ENCODE measurements at places on chromosomes 1 and 21.

DNA sequence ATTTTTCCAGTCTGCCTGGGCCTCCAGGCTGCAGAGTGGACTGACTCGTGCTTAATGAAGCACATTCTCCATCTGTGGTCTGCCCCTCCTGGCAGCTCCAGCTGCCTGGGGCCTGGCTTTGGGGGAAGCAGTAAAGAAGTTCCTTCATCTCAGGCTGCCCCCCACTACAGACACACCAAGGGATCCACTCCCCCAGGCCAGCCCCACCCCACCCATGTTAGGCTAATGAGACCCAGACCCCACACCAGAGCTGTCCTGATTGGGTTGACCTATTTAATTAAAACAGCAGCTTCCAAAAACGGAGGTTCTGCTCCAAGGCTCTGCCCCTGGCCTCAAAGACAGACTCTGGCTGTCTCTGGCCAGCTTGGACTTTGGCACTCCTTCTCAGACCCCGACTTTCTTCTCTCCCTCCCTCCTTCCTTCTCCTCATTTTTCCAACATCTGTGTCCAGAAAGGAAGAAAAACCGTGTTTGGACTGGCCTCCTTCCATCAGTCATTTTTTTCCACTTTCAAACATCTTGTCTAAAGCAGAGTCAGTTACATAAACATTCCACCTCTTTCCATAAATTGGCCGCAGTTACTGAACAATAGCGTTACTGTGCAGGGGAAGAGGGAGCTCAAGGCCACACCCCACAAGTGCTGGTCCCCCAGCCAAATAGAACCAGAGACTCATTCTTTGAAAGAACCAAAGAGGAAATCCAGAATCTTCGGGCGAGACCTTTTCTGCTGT, 29.7 kb downstream of the SERTAD4 start:
- peak; percentile 94 for DNase-seq

DNA sequence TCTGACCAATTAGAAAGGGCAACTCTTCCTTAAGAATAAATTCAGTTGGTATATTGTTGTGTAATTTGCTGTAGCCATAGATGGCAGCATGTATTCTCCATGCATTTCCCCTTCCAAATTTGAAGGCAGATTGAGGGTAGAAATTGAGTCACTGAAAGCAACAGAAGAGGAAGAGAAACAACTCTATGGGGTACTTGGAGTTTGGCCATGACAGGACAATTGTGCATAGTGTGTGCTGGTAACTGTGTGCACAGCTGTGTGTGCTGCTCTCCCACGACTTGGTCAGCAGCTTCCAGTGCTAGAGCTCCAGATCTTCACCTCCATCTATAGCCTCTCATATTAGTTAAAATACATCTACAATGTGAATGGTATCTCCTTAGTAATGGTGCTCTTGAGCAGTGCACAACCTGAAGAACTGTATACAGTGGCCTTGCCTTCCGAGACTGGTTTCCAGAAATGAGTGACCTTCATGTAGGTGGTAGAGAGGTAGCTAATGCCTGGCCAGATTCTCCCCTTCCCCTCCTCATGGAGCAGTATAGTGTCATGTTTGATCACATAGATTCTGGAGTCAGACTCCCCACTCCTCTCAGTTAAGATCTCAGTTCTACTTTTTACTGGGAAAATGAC, 882 bp upstream of the FCAMR start:
- no peak for DNase-seq

- no peak for DNase-seq
These were observed 17.9 kb upstream of the PLEKHG5 start for GRCh38 chr1:6509220-6509918.

DNA sequence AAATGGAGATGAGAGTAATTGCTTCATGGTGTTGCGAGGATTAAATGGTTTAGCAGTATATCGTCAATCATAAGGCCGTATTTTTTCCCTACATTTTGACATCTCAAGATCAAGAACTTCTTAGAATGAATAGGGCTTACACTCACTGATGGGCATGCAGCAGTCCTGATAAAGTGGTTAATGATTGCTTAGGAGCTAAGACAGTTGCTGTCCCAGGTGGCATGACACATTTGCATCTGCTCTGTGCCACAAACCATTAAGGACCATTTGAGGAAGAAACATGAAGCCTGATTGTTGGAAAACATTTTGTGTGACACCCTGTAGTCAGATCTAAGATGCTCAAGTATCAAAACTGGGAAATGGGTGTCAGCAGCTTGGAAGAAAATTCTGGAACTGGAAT, 81.0 kb upstream of the SGIP1 start:
- DNase-seq = no peak

DNA sequence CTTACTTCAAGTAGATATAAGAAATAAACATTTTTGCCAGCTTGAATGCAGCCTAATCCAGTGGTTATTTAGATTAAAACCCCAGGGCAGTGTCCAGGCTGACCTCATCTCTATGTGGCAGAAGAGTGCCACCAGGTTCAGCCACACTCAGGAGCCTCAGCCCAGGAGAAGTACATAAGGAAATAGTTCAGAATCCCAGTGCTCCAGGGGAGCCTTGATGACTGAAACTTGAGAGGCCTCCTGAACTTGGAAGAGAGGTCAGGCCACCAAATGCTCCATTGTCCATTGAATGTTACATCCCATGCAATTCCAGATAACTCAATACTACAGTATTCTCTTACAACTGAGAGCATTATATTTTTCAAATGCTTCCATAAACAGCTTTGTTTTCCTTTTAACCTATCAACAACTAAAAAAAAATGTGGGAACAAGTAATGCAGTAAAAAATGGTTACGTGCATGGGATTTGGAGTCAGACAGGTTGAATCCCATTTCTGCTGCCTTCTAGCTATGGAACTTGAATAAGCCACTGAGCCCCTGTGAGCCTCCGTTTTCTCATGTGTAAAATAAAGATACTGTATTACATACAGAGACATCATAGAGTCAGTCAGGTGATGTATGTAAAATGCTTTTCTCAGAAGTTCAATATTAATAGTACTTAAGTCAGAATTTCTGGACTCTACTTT, 248.0 kb downstream of the PLPP3 start:
- DNase-seq = no peak

- DNase-seq = peak; percentile 85
These were observed 7.2 kb upstream of the SEMA4A start for GRCh38 chr1:156146020-156146768.

- no peak for DNase-seq
These were observed 79.8 kb upstream of the COX20 start for GRCh38 chr1:244755673-244756072.

DNA sequence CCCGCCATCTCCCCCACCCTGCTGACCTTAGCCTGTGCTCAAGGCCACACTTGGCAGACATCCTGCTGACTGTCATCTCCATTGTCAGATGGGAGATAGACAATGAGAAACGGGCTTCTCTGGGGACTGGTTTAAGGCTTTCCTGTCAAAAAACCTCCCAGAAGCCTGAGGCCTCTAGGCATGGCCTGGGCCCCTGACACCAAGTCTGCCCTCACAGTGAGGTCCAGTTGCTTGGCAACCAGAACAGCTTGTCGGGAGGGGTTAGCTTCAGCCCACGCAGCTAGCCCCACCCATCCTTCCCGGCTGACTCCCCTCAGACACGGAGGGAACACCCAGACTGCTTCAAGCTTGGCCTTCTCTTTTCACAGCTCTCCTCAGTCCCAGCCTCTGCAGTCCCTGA, 11.0 kb downstream of the PLEKHA6 start:
- peak; percentile 25 for DNase-seq

DNA sequence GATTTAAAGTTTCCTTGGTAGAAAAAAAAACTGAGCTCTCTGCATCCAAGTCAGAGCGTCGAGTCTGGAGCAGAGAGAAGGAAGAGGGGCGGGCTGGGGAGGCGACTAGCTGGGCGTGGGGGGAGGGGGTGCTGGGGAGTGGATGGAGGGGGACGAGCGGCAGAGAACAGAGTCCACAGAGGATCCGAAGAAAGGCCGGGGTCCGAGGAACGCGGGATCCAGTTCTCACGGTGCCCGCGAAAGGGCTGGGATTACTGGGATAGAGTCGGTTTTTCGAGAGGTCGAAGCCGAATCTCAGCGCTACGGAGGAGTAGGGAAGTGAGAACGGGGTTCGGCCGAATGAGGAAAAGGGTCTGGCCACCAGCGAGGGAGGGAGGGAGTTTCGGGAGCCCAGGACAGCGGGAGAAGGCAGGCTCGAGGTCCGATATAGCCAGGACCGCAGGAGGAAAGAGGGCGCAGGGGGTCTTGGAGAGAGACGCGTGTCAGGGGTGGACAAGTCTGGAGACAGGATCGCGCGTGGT, 665 bp downstream of the DAB1 start:
- no peak for DNase-seq

DNA sequence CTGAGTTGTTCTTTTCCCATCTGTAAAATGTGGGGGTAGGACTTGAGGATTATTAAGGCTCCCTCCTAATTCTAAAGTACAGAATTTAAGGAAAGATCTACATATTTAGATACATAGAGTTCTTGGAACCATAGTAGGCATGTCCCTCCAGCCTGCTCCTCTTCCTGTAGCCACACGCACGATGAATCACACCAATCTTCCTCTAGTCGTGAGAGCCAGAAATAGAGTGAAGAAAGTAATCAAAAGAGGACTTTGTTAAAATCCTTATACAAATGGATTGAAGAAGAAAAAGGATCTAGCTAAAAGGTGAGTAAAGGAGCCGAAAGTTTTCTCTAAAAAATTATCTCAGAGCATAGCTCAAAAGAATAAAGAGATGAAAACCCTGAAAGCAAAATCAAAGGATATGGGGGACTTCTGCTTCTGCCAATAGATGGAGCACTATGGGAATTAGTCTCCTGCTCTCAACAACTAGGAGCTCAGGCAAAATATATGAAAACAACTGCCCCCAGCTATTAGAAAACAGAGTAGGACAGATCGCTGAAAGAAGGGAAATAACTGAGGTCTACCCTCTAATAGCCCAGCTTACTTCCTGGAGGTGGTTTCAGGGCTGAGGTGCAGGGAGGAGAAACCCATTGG, 8.5 kb downstream of the C1orf141 start:
- DNase-seq = no peak

DNA sequence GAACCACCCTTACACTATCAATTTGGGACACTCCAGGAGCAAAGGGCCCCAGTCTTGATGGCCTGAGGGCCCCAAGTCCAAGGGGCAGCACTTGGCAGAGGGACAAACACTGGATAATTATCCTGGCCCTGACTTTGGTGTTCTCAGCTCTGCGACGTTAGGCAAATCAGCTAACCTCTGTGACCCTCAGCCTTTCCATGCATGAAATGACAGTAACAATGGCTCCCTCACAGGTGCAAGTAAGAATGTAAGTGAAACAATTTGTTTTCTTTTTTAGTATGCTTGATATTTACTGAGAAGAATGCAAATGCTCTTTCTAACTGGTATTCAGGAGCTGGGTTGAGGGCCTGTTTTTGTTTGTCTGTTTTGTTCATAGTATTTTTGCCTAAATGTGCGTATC, 61.6 kb upstream of the PRDX6 start:
- no peak for DNase-seq

DNA sequence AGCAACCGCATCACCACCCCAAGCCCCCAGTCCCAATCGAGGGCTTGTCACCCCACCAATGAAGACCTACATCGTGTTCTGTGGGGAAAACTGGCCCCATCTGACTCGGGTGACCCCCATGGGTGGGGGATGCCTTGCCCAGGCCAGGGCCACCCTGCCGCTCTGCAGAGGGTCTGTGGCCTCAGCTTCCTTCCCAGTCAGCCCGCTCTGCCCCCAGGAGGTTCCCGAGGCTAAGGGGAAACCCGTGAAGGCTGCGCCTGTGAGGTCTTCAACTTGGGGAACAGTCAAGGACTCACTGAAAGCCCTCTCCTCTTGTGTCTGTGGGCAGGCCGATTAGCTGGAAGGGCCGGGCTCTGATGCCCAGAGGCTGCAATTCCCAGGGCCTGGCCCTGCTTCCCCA, 2.0 kb downstream of the SRARP start:
- no peak for DNase-seq

- DNase-seq = no peak
These were observed 17.2 kb upstream of the C1QA start for GRCh38 chr1:22619252-22619651.

DNA sequence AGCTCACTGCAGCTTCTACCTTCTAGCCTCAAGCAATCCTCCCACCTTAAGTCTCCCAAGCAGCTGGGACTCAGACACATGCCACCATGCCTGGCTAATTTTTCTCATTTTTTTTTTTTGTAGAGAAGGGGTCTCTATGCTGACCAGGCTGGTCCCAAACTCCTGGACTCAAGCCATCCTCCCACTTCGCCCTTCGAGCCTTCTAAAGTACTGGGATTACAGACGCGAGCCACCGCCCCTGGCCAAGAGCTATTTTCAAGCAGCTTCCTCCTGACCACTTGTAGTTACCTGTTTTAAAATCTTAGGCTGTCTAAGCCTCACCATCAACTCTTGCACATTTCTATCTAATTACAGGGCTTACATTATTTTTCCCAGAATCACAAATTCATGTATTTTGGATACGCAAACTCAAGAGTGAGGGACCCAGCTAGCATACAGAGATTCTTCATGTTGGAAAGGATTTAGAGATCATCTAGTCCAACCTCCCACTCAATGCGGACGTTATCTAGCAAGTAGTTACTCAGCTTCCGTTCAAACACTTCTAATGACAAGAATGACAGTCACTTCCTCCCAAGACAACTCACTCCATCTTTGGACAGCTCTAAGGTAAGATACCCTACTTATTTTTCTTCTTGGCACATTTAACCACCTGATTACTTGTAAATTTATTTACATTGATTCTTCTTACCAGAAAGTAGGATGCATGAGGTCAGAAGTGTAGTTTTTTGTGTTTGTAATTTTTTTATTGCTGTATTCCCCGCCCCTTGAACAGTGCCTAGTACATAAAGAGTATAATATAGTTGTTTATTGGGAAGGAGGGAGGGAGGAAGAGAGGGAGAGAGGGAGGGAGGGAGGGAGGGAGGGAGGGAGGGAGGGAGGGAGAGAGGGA, 65.4 kb downstream of the LUZP1 start:
- DNase-seq = no peak

DNA sequence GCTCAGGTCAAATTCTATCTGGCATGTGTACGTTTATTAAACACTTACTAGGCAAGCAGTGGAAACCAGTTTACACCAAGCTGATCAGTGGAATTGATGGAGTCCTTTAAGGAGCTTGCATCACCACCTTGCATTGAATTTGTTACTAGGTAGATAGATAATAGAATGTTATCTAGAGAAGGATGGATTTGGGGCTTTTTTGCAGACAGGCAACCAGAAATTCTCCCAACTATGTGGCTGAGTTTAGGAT, 44.9 kb downstream of the HHAT start:
- DNase-seq = no peak

- no peak for DNase-seq
These were observed 61.7 kb downstream of the KCNT2 start for GRCh38 chr1:196546272-196547111.
